ENCODE measurements at places on chromosomes 5 and 9.

GRCh38 chr5:73286896-73287295 is 113.9 kb downstream of the TMEM174 start:
- DNase-seq: no peak
- 0 out of 2 replicates have a peak, but pooled peaks cover 4% of the 10 kb centered on the region for H3K36me3 ChIP-seq
- peaks cover 6% of the 10 kb centered on the region for H3K27me3 ChIP-seq
- H3K4me1 ChIP-seq: no peaks in the 10 kb centered on the region
- H3K27ac ChIP-seq: no peak overlapping the region
- no peak overlapping the region for H3K4me3 ChIP-seq

DNA sequence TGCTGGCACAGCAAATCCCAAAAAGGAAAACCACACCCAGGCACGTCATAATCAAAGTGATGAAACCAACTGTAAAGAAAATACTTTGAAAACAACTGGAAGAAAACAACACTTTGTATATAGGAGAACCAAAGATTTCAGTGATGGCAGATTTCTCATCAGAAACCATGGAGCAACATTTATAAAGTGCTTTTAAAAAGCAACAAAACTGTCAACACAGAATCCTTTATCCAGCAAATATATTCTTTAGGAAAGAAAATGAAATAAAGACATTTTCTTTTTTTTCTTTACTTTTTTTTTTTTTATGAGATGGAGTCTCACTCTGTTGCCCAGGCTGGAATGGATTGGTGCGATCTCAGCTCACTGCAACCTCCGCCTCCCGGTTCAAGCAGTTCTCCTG is 5.3 kb upstream of the FAM151B start:
- H3K4me1 ChIP-seq: peaks cover 12% of the 10 kb centered on the region
- DNase-seq: no peak
- no peak overlapping the region for H3K27ac ChIP-seq
- H3K36me3 ChIP-seq: peaks cover 22% of the 10 kb centered on the region
- no peak overlapping the region for H3K4me3 ChIP-seq

DNA sequence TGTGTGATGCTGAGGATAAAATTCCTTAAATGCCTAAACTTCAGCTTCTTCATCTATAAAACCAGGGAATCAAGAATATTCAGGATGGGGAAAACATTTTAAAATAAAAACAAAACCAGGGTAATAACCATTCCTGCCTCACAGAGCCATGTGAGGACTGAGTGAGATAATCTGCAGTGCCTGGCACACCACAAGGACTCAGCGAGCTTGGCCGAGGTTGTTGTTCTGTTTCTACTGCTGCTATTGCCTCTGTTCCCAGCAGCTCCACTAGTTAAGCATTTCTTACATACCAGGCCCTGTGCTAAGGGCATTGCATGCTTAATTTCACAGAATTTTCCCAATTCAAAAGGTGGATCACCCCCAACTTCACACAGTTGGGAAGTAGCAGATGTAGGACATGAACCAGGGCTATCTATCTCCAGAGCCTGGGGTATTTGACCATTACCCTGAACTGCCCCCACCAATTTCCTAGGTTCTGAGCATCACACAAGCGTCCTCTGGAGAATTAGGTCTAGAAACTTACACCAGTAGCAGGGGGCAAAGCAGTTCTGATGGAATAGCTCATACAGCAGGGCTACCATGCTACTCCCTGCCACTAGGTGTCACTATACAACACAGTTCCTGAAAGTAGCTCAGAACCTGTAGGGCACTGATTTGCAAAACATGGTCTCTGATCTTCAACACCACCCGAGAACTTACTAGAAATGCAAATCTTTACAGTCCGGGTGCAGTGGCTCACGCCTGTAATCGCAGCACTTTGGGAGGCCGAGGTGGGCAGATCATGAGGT is 74.3 kb downstream of the LRSAM1 start:
- H3K27ac ChIP-seq: peak overlapping the region; percentile 98
- peaks cover 87% of the 10 kb centered on the region for H3K4me1 ChIP-seq
- DNase-seq: peak; percentile 72
- peaks cover 24% of the 10 kb centered on the region for H3K27me3 ChIP-seq
- peaks cover 65% of the 10 kb centered on the region for H3K36me3 ChIP-seq
- peak overlapping the region; percentile 55 for H3K4me3 ChIP-seq

DNA sequence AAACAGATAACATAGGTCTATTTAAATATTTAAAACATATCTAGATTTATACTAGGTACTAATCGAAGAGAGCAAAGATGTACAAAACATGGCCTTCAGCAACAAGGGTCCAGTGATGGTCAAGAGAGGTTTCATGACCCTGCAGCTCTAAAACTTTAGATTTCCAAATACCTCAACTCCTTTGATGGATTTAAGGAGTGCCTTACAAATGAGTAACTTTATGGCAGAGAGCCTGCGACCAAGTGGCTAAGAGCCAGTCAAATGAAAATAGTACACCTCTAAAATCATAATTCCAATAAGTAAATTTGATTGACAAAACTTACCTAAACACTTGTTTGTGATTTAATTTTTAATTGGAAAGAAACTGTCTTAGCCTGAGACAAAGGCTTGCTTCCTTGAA is 4.7 kb upstream of the SH3RF2 start:
- no peak overlapping the region for H3K27ac ChIP-seq
- no peaks in the 10 kb centered on the region for H3K36me3 ChIP-seq
- no peaks in the 10 kb centered on the region for H3K27me3 ChIP-seq

- no peaks in the 10 kb centered on the region for H3K27me3 ChIP-seq
- H3K4me3 ChIP-seq: peak overlapping the region; percentile 58
- H3K4me1 ChIP-seq: peaks cover 76% of the 10 kb centered on the region
- H3K27ac ChIP-seq: peak overlapping the region; percentile 83
- H3K36me3 ChIP-seq: no peaks in the 10 kb centered on the region
- peak; percentile 91 for DNase-seq
These were observed 16.0 kb downstream of the TEK start for GRCh38 chr9:27125030-27125429.

- DNase-seq: no peak
- H3K4me1 ChIP-seq: no peaks in the 10 kb centered on the region
- no peak overlapping the region for H3K4me3 ChIP-seq
- no peak overlapping the region for H3K27ac ChIP-seq
- H3K27me3 ChIP-seq: peaks cover 9% of the 10 kb centered on the region
These were observed 90.8 kb upstream of the IRX4 start for GRCh38 chr5:1973391-1974013.

GRCh38 chr5:66992547-66992946 is 204.1 kb downstream of the CD180 start:
- H3K36me3 ChIP-seq: no peaks in the 10 kb centered on the region
- H3K27me3 ChIP-seq: no peaks in the 10 kb centered on the region
- H3K4me3 ChIP-seq: no peak overlapping the region

- no peak overlapping the region for H3K4me3 ChIP-seq
- no peak overlapping the region for H3K27ac ChIP-seq
- H3K36me3 ChIP-seq: no peaks in the 10 kb centered on the region
- no peak for DNase-seq
These were observed 228.9 kb downstream of the SH3GL2 start for GRCh38 chr9:17807613-17808282.

- H3K27me3 ChIP-seq: no peaks in the 10 kb centered on the region
- DNase-seq: no peak
- no peak overlapping the region for H3K4me3 ChIP-seq
- H3K36me3 ChIP-seq: no peaks in the 10 kb centered on the region
These were observed 124.9 kb downstream of the TTC39B start for GRCh38 chr9:15182101-15182551.

DNA sequence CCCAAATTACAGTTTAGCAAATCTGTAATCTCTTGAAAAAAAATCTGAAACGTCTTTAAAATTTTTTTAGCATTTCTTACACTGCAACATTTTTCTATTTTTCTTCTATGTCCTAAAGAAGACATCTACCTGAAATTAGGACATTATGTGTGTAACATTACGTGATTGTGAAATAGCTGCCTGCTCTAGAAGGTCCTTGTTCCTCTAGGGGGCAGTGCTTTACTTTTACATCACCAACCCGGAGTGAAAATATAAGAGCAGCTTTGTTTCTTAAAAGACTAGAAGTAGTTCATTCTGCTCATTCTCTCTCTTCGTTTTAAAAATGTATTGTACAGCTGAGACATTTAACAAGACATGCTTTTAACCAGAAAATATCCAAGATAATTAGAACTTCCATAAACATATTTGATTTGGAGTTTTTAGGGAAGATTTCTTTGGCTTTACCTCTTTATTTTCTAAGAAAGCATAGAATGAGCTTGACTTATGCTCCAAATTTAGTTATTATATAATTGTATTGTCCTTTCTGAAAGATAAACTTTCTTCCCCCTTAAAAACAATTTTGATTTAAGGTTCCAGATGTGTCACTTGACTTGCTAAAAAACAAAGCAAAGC is 48.1 kb upstream of the RIOK2 start:
- peak; percentile 74 for DNase-seq
- no peak overlapping the region for H3K27ac ChIP-seq
- H3K36me3 ChIP-seq: peaks cover 9% of the 10 kb centered on the region
- H3K4me1 ChIP-seq: peaks cover 38% of the 10 kb centered on the region
- no peaks in the 10 kb centered on the region for H3K27me3 ChIP-seq
- no peak overlapping the region for H3K4me3 ChIP-seq

GRCh38 chr9:134258332-134258731 is 67.9 kb upstream of the RXRA start:
- peaks cover 43% of the 10 kb centered on the region for H3K27me3 ChIP-seq
- H3K27ac ChIP-seq: no peak overlapping the region
- no peaks in the 10 kb centered on the region for H3K36me3 ChIP-seq
- peaks cover 6% of the 10 kb centered on the region for H3K4me1 ChIP-seq

GRCh38 chr5:24916863-24917262 is 272.1 kb upstream of the CDH10 start:
- H3K36me3 ChIP-seq: no peaks in the 10 kb centered on the region
- no peak overlapping the region for H3K27ac ChIP-seq
- H3K27me3 ChIP-seq: no peaks in the 10 kb centered on the region
- H3K4me1 ChIP-seq: no peaks in the 10 kb centered on the region
- no peak overlapping the region for H3K4me3 ChIP-seq

DNA sequence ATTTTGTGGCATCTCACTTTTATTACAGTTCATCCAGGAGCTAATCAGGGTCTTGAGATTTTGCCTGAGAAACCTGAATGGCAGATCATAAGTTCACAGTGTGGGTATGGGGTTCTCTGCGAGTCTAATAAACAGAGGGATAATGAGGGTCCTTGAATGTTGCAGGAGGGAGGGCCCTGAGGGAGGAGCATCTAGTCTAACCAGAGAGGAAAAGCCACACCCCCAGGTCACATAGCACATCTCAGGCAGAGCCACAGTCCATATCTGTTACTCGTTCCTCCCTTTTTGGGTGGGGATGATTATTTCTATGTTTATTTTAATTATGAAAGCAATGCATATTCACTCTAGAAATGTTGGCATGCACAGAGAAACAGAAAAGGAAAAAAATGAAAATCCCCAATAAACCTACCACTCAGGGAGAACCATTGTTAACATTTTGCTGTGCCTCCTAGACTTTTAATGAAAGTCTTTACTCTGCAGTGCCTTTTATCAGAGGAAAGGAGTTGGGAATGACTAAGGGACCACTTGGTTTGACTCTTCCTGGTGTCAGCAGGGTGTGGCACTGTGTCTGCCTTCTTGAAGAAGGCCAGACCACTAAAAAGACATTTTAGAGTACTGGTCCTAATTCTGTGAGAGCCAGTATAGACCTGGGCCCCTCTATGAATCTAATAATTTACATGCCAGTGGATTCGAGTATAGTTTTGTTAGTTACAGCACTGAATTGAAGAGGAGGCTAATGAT is 2.8 kb downstream of the GALNT12 start:
- no peak overlapping the region for H3K4me3 ChIP-seq
- H3K27ac ChIP-seq: no peak overlapping the region
- H3K36me3 ChIP-seq: peaks cover 5% of the 10 kb centered on the region
- H3K27me3 ChIP-seq: peaks cover 54% of the 10 kb centered on the region
- DNase-seq: no peak
- H3K4me1 ChIP-seq: peaks cover 26% of the 10 kb centered on the region

DNA sequence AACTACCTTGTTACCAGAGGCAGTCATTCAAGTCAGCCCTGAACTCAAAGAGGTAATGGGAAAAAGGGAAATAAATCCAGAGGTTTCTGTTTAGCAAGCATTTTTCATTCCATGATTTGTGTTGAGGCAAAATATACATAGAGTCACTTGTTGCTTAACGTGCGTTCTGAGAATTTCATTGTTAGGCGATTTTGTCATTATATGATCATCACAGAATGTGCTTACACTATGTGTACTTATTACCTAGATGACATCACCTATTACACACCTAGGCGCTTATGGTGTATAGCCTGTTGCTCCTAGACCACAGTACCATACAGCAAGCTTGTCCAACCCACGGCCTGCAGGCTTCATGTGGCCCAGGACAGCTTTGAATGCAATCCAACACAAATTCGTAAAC is 36.2 kb downstream of the NUP214 start:
- no peak overlapping the region for H3K4me3 ChIP-seq
- no peak overlapping the region for H3K27ac ChIP-seq
- no peak for DNase-seq
- H3K36me3 ChIP-seq: peaks cover 13% of the 10 kb centered on the region
- peaks cover 2% of the 10 kb centered on the region for H3K27me3 ChIP-seq

GRCh38 chr9:118449554-118449953 is 745.4 kb downstream of the TLR4 start:
- no peaks in the 10 kb centered on the region for H3K36me3 ChIP-seq
- H3K4me3 ChIP-seq: no peak overlapping the region
- no peaks in the 10 kb centered on the region for H3K4me1 ChIP-seq
- H3K27ac ChIP-seq: no peak overlapping the region
- no peaks in the 10 kb centered on the region for H3K27me3 ChIP-seq

DNA sequence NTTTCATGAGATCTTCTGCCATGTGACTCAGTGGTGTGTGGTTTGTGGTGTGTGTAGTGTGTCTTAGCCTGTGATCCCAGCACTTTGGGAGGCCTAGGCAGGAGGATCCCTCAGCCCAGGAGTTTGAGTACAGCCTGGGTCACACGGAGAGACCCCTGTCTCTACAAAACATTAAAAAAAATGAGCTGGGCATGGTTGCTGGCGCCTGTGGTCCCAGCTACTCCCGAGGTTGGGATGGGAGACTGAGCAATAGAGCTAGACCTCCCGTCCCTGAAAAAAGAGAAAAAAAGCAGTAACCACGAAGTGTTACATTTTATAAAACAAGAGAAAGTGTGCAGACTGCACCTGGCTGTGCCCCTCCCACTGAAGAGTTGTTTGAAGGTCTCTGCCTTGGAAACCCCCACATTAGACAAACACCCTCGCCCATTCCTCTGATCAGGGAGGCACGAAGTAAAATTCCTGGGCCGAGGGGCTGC is 21.2 kb upstream of the RNU6ATAC start:
- H3K27me3 ChIP-seq: peaks cover 20% of the 10 kb centered on the region
- no peak overlapping the region for H3K4me3 ChIP-seq
- H3K27ac ChIP-seq: no peak overlapping the region
- no peaks in the 10 kb centered on the region for H3K4me1 ChIP-seq
- H3K36me3 ChIP-seq: no peaks in the 10 kb centered on the region

DNA sequence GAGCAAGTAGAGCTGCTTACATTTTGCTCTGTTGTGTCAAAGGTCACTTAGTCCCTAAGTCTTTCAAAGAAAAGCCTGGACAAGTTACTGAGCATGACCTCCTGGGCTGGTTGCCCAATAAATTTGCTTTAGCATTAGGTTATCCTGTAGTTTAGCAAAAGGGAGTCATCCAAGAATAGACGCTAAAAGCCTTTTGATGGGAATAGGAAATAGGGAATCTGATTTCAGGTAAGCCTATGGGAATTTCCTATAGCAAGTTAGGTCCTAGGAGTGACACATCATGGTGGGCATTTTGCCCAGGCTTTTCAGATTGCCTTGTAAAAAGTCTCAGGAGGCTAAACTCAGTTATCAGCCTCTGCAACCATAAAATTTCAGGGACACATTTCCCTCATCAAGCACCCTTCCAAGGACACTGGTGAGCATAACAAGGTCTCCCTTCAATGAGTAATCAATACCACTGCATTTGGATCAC is 67.6 kb upstream of the RANBP3L start:
- H3K4me1 ChIP-seq: peaks cover 38% of the 10 kb centered on the region
- H3K36me3 ChIP-seq: no peaks in the 10 kb centered on the region
- peak; percentile 7 for DNase-seq
- H3K4me3 ChIP-seq: no peak overlapping the region
- no peak overlapping the region for H3K27ac ChIP-seq
